ENCODE measurements at places on chromosomes 5 and 9. TPM values are rescaled to one million over a fixed set of nuclear protein-coding genes. Genes with fewer than 3 reads are reported as not detected.
A peak's percentile ranks its signal among the peaks of the same experiment; 100 is the strongest.

ANXA6 gene
- total RNA-seq = 183 TPM

GRCh38 chr5:8508231-8508630 is 639.3 kb downstream of the MTRR start:
- DNase-seq = no peak

GRCh38 chr5:997711-998110 is 10.9 kb upstream of the NKD2 start:
- no peak for DNase-seq

GRCh38 chr5:72459089-72459661 is 48.0 kb downstream of the ZNF366 start:
- DNase-seq = no peak

DNA sequence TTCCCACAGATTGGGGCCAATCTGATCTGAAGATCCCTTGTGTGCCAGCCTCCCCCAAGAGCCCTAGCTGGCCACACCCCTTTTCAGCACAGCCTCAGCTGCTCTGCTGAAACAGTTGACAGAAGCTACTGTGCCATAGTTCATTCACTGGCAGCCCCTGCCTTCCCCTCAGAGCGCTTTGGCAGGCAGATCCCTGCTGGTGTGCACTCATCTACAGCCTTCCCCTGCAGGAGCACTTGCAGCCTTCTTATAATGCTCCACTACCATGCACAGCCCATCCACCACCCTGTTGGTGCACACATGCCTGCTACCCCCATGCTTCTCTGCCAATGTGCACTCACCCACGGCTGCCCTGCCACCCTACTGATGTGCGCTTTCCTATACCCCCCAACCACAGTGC is 471.3 kb downstream of the MTRR start:
- no peak for DNase-seq

DNA sequence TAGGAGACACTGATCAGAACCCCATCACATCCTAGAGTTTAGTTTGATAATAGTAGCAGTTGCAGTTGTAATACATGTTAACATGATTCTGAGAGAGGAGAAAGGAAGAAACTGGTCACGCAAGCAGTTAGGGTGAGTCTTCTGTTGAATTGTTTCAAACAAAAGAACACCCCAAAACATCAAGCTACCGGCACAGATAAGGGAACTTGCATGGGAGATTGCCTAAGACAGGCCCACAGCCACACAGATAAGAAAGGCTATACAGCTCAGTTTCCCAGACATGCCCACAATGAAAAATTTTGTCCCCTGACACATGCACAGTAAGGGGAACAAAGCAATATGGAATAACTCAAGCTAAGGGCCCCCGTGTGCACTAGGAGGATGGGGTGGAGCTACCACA is 15.9 kb downstream of the HSPB3 start:
- no peak for DNase-seq

- DNase-seq = no peak
These were observed 402.9 kb downstream of the ZSWIM6 start for GRCh38 chr5:61734966-61735365.

CHMP5 gene
- 49.5 TPM for total RNA-seq

GRCh38 chr5:39977066-39977655 is 552.4 kb upstream of the DAB2 start:
- no peak for DNase-seq

GRCh38 chr9:114281473-114282103 is 41.3 kb upstream of the ORM1 start:
- DNase-seq = peak; percentile 57

DNA sequence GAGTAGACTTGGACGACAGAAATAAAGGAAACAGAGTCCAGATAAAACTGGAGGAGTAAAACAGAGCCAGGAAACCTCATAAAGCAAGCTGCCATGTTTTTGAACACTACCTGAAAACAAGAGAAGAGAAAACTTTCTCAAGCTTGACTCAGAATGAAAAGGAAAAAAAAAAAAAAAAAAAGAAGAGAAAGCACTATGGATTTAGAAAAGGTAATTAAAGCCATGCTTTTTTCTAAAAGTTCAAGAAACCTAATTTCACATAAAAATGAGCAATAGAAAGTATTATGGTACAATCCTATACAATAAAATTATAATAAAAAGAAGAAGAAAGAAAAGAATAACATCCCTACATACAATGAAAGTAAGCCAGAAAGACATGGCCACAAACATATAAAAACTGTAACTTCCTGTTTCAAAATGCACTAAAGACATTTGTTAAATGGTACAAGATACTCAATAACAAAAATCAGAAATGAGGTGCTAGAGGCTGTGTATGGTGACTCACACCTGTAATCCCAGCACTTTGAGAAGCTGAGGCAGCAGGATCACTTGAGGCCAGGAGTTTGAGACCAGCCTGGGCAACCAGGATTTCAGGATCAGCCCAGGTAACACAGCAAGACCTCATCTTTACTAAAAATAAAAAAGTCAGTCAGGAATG is 129.5 kb downstream of the SIL1 start:
- no peak for DNase-seq

DNA sequence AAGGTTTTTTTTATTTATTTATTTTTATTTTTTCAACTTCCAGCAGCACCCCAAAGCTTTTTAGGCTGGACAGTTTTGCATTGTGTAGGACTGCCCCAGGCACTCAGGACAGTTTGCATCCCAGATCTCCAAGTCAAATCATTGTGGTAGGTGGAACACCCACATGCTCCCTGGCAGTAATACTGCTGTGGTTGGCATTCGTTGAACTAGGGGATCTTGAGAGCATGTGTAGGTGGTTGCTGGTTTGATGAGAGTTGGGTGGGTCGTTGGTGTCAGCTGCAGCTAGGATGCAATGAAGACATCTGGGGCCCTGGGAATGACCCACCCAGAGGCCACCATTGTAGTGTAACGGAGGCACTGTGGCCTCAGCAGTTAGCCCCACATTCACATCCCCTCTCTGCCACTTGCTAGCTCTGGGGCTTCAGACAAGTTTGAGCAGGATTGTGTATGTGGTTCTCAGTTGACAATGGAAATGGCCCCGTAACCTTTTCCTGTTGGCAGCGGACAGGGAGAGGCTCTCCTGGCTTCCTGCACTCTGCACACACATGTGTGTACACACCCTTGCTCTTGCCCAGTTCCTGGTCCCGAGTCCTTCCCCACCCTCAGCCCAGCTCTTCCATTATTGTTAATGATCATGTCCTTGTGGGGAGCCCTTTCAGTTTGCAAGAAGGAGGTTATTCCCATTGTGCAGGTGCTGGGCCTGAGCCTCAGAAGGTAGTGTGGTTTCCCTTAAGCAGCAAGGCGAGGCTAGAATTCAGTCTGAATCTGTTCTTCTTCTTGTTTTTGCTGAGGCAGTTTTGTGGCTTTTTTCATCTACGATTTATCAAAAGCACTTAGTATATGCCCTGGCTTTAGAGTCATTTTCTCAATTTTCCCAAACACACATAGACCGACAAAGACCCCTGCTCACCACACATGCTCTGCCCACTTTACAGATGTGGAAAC is 46.5 kb downstream of the PPARGC1B start:
- DNase-seq = no peak

- DNase-seq = peak; percentile 83
These were observed 111.9 kb downstream of the NR6A1 start for GRCh38 chr9:124659099-124659659.

DNA sequence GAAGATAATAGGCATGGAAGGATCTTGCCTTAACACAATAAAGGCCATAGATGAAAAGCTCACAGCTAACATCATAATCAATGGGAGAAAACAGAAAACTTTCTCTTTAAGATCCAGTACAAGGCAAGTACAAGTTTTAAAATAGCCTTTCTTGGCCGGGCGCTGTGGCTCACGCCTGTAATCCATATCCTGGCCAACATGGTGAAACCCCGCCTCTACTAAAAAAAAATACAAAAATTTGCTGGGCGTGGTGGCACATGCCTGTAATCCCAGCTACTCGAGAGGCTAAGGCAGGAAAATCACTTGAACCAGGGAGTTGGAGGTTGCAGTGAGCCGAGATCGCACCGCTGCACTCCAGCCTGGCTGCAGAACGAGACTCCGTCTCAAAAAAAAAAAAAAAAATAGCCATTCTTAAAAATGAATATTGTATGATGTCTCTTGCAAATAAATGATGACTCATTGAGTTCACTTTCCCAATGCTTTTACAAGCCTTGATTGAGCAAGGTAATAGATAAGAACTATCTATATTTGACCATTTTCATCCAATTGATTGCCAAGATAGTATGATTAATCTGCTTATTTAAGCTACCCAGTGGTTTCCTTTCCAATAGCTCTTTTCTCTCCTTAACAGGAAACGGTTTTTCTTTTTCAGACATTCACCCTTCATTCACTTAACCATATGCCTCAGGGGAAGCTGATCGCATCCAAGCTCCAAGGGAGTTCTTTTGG is 15.8 kb downstream of the CCDC152 start:
- no peak for DNase-seq

- DNase-seq = no peak
These were observed 20.7 kb downstream of the GSN start for GRCh38 chr9:121288673-121289025.

DNA sequence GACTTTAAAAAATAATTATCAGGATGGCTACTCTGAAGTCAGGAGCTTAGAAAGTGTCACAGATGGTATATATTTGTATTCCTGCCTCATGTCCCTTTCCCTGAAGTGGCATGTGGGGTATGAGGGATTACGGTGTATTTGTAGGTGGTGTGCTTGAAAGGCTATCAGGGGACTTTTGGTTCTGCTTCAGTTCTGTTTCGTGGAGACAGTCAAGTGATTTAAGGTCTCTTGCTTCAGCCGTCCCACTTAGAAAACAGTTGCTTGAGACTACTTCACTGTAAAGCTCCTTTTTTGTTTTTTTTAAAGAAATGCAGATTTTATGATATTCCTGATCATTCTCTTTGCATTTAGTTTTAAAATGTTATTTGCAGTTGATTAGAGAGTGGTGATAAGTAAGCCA is 18.3 kb downstream of the PARP8 start:
- DNase-seq = no peak

OLFM1 gene
- total RNA-seq = 60.0 TPM

CFAP77 gene
- total RNA-seq = not detected

DNA sequence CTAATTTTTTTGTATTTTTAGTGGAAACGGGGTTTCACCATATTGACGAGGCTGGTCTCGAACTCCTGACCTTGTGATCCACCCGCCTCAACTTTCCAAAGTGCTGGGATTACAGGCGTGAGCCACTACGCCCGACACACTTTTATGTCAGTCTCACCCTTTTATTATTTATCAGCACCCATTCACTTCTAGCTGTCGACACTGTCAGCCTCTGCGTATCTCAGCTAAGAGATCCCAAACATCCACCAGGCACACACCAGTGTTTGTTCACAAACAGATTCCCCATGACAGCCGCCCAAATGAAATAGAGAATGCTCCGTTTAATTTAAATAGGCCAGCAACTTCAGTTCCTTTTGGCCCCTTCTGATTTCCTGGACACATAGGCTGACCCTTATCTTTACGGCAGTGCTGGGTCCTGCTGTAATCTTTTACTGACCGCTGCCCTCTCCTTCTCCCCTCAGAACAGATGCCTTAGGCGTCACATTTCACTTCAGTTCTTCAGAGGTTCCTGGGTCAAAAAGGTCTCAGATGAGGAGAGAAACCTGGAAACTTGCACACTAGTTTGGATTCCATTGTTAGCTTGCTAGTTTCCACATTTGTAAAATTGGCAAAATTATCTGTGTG is 43.1 kb upstream of the CKMT2 start:
- DNase-seq = no peak

- DNase-seq = no peak
These were observed 201.6 kb upstream of the IRX1 start for GRCh38 chr5:3393920-3394597.

- DNase-seq = no peak
These were observed 3.1 kb upstream of the HOMER1 start for GRCh38 chr5:79516986-79517385.

TPPP gene
- 4.4 TPM for total RNA-seq

FYB1 gene
- total RNA-seq = 208 TPM

IFNA21 gene
- total RNA-seq = not detected

NUTM2F gene
- not detected for total RNA-seq

TMEFF1 gene
- total RNA-seq = not detected

DNA sequence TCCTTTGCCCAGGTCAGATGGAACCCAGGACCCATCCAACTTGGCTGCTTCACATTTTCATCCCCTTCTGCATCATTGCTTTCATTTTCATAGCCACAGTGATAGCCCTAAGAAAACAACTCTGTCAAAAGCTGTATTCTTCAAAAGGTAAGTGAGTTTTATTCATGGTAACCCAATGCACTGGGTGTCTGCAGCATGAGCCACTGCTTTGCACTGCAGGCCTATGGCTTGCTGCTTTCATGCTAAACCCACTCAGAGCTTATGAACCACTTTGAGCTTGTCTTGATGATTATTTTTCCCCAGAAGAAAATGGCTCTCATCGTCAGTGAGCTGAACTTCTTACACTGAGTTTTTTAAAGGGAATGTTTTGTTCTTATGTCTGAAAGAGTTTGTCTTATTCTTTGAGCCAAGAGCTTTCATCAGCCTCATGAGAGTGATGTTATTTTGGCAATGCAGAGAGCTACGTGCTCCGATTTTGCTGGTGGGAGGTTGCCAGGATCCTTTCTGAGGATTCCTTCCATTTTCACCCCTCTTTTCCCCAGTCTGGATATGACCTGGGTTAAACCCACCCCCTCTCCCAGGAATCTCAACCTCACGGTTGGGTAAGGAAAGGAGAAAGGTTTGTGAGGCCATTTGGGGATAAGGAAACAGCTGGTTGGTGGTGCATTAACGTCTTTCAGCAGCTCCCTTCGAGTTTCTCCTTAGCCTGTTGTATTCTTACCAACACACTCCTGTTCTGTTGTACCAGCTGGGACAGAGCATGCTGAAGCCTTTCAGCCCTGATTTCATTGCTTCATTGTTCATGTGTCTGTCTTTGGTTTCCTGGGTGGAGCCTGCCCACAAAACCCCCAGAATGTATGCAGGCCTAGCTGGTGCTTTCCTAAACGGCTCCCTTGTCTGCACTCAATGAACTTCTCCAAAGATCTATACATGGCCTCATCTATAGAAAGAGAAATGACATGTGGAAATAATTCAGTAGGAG is 47.6 kb downstream of the PDCD1LG2 start:
- DNase-seq = no peak

GRCh38 chr5:67287510-67288268 is 91.1 kb upstream of the CD180 start:
- DNase-seq = no peak

ZNF883 gene
- 2.2 TPM for total RNA-seq

OR1L1 gene
- total RNA-seq = not detected

GRCh38 chr5:108531367-108532128 is 149.7 kb upstream of the FBXL17 start:
- no peak for DNase-seq

GRCh38 chr9:94859226-94859625 is 132.7 kb downstream of the AOPEP start:
- no peak for DNase-seq

CDC25C gene
- 0.89 TPM for total RNA-seq

DNA sequence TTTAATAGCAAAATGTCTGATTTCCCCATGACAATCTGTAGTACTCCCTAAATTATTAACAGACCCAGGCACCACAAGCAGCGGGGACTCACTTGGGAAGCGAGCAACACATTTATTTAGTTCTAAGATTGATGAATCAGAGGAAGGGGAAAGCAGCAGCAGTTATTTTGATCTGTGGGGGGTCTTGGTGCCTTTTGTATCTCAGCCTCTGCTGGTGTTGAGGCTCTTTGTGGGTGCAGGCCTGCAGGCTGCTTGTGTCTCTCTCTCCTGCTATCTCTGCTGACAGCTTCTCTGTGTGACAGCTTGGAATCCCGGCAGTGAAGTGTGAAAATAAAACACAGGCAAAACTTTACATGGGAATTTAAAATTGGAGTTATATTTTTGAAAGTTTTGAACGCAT is 878.2 kb upstream of the DMAC1 start:
- no peak for DNase-seq
